ENCODE measurements at places on chromosomes 5 and 9.

DNA sequence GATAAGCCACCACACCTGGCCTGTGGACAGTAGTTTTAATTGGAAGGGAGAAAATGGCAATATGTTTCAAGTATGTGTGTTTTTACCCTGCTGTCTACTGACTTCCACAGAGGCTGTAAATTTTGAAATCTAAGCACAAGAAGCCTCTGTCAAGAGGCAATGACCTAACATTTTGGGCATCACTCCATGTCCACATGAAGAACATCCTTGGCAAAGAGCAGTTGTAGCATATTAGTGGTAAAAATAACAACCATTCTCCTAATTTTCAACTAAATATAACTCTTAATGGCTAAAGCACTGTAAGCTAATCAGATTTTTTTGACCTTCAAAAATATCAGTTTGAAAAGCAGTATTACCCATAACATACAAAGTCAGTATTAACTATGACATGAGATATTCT, 100.3 kb upstream of the APC start:
- no peak for DNase-seq

DNA sequence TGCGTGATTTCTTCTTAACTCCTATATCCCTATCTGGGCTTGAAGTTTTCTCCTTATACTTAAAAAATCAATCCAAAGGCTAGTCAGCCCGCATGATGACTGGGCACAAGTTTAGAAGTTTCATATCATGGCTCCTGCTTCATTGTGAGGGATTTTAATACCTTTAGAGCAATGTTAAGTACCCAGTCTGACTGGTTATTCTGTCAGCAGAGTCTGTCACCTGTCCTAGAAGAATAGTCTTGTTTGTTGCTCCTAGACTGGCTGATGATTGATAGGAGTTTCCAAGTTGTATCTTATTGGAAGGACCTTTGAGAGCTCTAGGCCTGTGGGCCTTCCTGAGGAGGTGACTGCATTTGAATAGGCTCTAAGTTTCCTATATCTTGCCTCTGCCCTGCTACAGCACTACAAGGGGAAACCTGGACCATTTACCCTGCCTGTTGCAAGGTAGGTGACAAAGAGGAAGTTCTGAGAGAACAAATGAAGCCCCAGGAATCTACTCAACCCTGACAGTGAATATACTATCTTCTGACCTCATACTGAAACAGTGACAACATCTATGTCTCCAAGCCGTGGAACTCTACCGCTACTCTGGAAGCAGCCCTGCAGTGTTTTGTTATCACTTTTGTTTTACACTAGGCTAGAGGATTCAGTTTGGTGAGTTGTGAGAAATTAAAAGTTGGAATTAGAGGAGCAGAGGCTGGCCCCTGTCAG, 66.5 kb downstream of the F2RL2 start:
- DNase-seq = no peak

DNA sequence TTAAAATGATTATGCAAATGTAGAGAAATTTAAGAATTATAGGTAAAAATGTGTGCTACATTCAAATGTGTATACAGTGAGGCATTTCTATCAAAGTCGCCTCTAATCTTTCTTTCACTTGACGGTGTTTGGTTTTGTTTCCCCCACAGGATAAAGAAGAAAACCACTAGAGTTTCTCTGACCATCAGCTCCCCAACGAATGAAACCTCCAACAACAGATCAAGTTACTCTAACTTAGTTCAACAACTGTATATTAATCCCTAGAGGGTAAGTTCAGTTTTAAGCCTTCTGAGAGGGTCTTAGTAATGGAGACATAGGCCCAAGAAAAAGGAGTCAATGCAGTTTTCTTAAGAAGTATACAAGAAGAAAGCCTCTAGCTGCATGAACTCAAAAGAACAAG, 11.5 kb upstream of the MYOT start:
- DNase-seq = no peak

DNA sequence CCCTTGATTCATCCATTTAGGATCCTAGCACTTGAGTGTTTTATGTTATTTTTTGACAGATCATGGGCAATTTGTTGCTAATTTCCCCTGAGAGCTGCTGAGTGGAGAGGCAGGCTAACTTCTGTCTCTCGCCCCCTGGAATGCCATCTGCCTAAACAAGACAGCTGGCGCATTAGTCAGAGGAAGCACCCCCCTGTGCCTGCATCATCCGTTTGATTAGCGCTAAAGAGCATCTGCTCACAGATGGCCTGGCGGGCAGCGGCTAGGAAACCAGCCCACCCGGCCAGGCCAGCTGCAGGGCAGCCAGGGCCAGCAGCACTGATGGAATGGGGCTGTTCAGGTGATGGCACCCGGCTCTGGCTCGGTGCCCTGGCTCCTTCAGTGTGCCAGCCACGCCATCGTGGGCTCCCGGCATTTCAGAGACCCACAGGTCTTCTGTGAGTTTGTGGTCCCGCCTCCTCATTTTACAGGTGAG, 22.9 kb upstream of the ASS1 start:
- no peak for DNase-seq

All from activated T-cell treated with anti-CD3 and anti-CD28 coated beads for 1 hour (primary cell).